ENCODE measurements at places on chromosomes 3 and 15.

GRCh38 chr15:73906346-73907034 is 19.8 kb upstream of the LOXL1 start:
- DNase-seq, result no peak

DNA sequence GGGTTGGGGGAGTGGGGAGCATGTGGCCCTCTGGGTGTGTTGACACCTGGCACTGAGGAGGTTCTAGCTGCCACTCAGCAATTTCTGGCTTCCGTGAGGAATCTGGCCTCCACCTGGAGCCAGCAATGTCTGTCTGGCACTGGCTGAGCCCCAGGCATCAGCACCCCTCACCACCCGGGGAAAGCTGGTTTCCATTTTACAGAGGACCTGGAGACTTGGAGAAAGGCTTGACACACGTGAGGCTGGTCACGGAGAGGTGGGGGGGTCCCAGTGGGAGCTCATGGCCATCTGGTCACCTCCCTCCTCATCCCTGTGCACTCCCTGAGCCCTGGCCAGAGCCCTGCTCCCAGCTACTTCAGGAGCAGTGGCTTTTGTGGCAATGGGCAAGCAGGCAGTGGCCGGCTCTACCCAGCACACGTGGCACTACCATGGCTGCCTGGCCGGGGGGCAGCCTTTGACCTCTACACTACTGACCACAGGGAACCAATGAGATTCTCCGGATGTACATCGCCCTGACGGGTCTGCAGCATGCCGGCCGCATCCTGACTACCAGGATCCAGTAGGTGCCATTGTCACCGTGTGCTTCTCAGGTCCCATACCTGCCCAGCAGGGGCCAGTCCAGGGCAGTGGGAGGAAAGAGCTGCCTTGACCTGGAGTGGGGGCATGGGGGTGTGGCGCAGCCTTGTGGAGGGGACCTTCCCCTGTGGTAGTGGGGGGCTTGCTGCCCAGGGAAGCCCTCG is 28.5 kb downstream of the ACAD9 start:
- DNase-seq, result no peak

DNA sequence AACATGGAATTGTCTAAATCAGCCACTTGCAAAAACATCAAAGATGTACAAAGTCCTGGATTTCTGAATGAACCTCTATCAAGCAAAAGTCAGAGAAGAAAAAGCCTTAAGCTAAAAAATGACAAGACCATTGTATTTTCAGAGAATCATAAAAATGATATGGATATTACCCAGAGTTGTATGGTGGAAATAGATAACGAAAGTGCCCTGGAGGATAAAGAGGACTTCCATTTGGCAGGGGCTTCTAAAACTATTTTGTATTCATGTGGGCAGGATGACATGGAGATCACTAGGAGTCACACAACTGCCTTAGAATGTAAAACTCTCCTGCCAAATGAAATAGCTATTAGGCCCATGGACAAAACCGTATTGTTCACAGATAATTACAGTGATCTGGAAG is 29.3 kb downstream of the KNL1 start:
- DNase-seq, result no peak

GRCh38 chr15:43230640-43231115 is 9.9 kb upstream of the EPB42 start:
- no peak for DNase-seq
